ENCODE measurements at places on chromosomes 1 and 21. TPM values are rescaled to one million over a fixed set of nuclear protein-coding genes. Genes with fewer than 3 reads are reported as not detected.

Gene FOXO6
- total RNA-seq: 0.23 TPM

Gene SPOCD1
- 1.5 TPM for total RNA-seq

Gene PTGS2
- 22.2 TPM for total RNA-seq

Gene DCDC2B
- not detected for total RNA-seq

Gene CHI3L1
- 0.21 TPM for total RNA-seq

Gene INKA2
- 5.6 TPM for total RNA-seq

Gene RNF186
- not detected for total RNA-seq

Gene B4GALT2
- 35.4 TPM for total RNA-seq

Gene LRRC38
- total RNA-seq: not detected

GRCh38 chr1:93566227-93566626, 115.4 kb downstream of the BCAR3 start:
- DNase-seq: no peak
- peaks cover 17% of the 10 kb centered on the region for H3K27me3 ChIP-seq
- H3K4me3 ChIP-seq: peak overlapping the region; percentile 22
- H3K4me1 ChIP-seq: peaks cover 20% of the 10 kb centered on the region
- H3K27ac ChIP-seq: peak overlapping the region; percentile 97

- H3K27me3 ChIP-seq: no peaks in the 10 kb centered on the region
- H3K4me1 ChIP-seq: peaks cover 8% of the 10 kb centered on the region
- H3K27ac ChIP-seq: no peak overlapping the region
- no peak for DNase-seq
These were observed 584 bp upstream of the C1orf141 start for GRCh38 chr1:67135354-67135753.

DNA sequence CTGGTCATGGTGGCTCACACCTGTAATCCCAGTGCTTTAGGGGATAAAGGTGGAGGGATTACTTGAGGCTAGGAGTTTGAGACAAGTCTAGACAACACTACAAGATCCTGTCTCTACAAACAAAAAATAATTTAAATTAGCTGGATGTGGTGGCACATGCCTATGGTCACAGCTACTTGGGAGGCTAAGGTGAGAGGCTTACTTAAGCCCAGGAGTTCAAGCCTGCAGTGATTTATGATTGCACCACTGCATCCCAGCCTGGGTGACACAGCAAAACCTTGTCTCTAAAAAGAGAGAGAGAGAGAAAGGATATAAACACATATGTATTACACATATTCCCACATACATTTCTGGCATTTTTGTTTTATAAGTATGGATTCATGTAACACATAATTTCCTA, 325.2 kb downstream of the DUSP10 start:
- DNase-seq: no peak
- H3K27ac ChIP-seq: no peak overlapping the region
- no peak overlapping the region for H3K4me3 ChIP-seq
- no peaks in the 10 kb centered on the region for H3K4me1 ChIP-seq

DNA sequence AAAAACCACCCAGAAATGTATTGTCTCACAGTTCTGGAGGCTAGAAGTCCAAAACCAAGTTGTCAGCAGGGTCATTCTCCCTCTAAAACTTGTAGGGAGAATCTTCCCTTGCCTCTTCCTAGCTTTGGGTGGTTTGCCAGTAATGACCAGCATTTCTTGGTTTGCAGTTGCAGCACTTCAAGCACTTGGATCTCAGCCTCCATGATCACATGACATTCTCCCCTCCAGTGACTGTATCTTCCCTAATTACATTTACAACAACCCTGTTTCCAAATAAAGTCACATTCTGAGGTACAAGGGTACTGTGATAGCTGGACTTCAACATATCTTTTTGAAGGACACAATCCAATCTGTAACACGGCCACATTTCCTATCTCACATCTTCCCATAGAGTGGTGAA, 37.2 kb downstream of the EVI5 start:
- H3K36me3 ChIP-seq: no peaks in the 10 kb centered on the region
- no peak overlapping the region for H3K4me3 ChIP-seq
- H3K27me3 ChIP-seq: no peaks in the 10 kb centered on the region
- DNase-seq: no peak
- H3K27ac ChIP-seq: peak overlapping the region; percentile 26

DNA sequence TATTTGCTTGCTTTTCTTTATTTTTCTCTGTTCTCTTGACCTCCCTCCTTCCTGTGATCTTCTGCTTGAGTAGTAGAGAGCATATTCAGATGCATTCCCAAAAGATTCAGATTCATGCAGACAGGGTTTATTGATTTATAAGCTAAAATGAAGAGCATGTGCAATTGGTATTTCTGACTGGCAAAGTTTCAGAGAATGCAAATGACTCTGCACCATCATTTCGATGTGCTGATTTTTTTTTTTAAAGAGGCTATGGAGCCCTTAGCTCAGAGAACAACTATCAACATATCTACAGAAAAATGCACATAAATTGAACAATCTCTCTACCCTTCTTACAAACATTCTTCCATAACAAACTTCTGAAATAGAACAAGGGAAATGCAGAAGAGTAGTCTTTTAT, 312.0 kb downstream of the VAV3 start:
- DNase-seq: no peak
- H3K4me1 ChIP-seq: no peaks in the 10 kb centered on the region
- H3K36me3 ChIP-seq: peaks cover 8% of the 10 kb centered on the region
- H3K27ac ChIP-seq: no peak overlapping the region

DNA sequence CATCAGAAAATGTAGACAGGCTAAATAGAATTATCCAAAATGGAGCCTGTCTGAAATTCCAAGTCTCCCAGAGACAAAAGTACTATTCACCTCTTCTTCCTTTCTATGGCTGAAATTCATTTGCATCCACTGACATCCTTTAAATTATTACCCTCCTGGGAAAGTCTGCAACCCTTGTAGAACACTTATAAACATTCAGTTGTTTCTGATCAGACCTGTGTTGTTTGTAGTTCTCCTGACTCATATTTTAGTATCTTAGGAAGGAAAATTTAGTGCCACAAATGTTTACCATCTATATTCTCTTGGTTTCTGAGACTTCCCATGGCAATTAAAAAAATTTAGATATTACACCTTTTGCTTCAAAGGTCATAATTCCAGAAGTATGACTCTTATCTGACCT, 69.6 kb upstream of the C1orf105 start:
- no peak overlapping the region for H3K27ac ChIP-seq
- peaks cover 14% of the 10 kb centered on the region for H3K36me3 ChIP-seq
- H3K4me1 ChIP-seq: no peaks in the 10 kb centered on the region

DNA sequence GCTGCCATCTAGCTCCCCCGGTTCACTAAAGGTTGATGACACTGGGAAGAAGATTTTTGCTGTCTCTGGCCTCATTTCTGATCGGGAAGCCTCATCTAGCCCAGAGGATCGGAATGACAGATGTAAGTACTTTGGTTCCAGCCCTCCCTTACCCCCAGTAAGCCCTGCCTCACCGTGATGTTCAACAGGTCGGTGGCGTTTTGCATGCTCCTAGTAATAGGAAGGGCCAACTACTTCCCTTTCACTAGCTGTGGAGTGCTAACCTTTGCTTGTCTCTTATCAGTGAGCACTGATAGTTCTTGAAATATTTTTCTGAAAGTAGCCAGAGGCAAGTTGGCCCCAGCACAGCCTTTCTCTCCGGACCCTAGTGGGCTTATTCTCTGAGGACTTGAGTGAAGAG, 7.5 kb downstream of the RNF220 start:
- peaks cover 4% of the 10 kb centered on the region for H3K36me3 ChIP-seq
- peaks cover 7% of the 10 kb centered on the region for H3K27me3 ChIP-seq
- peak overlapping the region; percentile 68 for H3K4me3 ChIP-seq
- H3K4me1 ChIP-seq: peaks cover 34% of the 10 kb centered on the region
- no peak overlapping the region for H3K27ac ChIP-seq
- DNase-seq: no peak

DNA sequence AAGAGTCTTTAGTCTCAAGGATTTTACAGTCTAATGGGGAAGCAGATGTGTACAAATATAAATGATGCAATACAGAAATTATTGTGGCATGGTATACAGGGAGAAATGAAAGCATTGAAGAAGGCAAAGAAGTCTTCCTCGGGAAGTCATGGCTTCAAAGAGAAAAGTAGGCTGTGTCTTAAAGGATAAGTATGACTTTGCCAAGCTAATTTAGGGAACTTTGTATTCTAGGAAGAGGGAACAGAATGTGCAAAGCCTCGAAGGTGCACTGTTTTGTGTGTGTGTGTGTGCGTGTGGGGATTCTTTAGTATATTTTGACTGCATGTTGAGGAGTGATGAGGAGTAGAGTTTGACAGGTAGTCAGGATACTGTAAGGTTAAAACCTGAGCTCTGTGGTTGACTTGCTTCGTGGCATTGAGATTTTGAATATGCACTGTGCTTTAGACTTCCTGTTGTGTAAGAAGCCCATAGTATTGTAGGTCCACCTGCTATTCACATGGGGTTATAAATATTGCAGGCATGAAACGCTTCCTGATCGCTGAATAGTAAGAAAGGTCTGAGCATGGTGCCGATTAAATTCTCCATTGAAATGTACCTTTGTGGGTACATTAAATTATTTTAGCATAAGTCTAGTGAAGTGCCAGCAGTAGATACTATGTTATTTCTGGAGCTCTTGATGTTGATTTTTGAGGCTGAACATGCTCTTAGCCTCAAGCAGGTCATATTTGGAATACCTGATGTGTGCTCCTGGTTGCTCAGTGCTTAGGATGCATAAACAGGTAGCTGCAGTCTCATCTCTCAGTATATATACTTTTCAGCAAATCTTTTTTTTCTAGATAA, 8.0 kb downstream of the SMAP2 start:
- peaks cover 36% of the 10 kb centered on the region for H3K4me1 ChIP-seq
- H3K27ac ChIP-seq: no peak overlapping the region
- H3K4me3 ChIP-seq: no peak overlapping the region
- no peaks in the 10 kb centered on the region for H3K36me3 ChIP-seq
- peaks cover 2% of the 10 kb centered on the region for H3K27me3 ChIP-seq

GRCh38 chr1:234561319-234561718, 48.7 kb downstream of the IRF2BP2 start:
- peaks cover 5% of the 10 kb centered on the region for H3K27me3 ChIP-seq
- H3K36me3 ChIP-seq: no peaks in the 10 kb centered on the region
- no peak overlapping the region for H3K4me3 ChIP-seq
- no peak for DNase-seq
- H3K27ac ChIP-seq: no peak overlapping the region

- H3K27ac ChIP-seq: no peak overlapping the region
- H3K27me3 ChIP-seq: peaks cover 7% of the 10 kb centered on the region
- peaks cover 4% of the 10 kb centered on the region for H3K36me3 ChIP-seq
- no peak overlapping the region for H3K4me3 ChIP-seq
- DNase-seq: no peak
- H3K4me1 ChIP-seq: peaks cover 2% of the 10 kb centered on the region
These were observed 26.3 kb downstream of the PPFIA4 start for GRCh38 chr1:203052601-203053000.

- no peak overlapping the region for H3K27ac ChIP-seq
- H3K4me3 ChIP-seq: peak overlapping the region; percentile 29
- DNase-seq: no peak
- H3K4me1 ChIP-seq: no peaks in the 10 kb centered on the region
- H3K36me3 ChIP-seq: no peaks in the 10 kb centered on the region
- H3K27me3 ChIP-seq: peaks cover 4% of the 10 kb centered on the region
These were observed 50.8 kb downstream of the TGFBR3 start for GRCh38 chr1:91835087-91835521.

Data from endothelial cell (in vitro differentiated cells).